ENCODE measurements at places on chromosomes 2 and 18.

GRCh38 chr18:45403341-45404049, 211.8 kb upstream of the SLC14A2 start:
- no peak for DNase-seq

- no peak for DNase-seq
These were observed 18.3 kb upstream of the BMP10 start for GRCh38 chr2:68889500-68889899.

GRCh38 chr18:32958746-32959145, 185.9 kb upstream of the KLHL14 start:
- no peak for DNase-seq

- DNase-seq = no peak
These were observed 183.7 kb downstream of the GFPT1 start for GRCh38 chr2:69203166-69203985.

- no peak for DNase-seq
These were observed 129.6 kb upstream of the SLC1A4 start for GRCh38 chr2:64859312-64860212.

DNA sequence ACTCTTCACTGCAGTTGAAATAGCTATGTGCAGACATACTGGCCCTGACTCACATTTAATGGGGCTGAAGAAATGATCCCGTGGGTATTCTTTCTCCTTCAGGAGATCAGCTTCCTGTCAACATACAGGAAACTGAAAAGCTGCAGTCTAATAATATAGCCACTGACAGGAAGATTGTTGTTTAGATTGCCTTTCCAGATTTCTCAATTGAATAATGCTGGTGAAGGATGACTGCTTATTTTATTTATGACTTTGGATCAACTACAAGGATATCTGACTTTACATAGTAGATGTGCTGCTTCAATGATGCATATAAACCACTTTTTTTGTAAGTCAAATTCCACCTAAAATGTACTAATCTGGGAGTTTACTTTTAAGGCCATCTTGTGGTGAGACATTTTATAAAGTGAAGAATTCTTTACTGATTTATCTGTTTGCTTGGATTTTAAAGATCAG, 93.4 kb upstream of the MAP4K3 start:
- no peak for DNase-seq

- DNase-seq = no peak
These were observed 50.9 kb downstream of the MMADHC start for GRCh38 chr2:149536649-149537048.

GRCh38 chr2:84481702-84482101, 22.6 kb upstream of the SUCLG1 start:
- no peak for DNase-seq

DNA sequence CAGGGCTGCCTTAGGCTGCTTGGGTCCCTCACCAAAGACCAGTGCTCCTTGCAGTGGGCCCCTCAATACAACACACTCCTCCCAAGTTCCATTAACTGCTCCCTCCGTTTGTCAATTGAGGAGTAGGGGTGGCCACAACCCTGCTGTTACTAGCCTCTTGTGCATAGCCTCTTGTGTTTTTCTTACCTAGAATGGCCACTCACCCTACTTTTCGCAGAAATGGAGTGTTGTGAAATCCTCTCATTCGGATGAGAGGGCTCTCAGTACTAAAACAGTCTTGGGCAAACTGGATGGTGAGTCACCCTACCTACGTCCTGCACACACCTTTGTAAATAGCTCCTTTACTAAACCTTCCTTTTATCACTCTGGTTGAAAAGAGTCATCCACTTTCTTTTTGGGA, 253.9 kb downstream of the OSR1 start:
- DNase-seq = no peak

- no peak for DNase-seq
These were observed 49.2 kb upstream of the LGALSL start for GRCh38 chr2:64404743-64405142.

Data from activated CD8-positive, alpha-beta memory T cell treated with anti-CD3 and anti-CD28 coated beads, Interleukin-2, amount 50 U/mL, for 48 hours (primary cell).